ENCODE measurements at places on chromosomes 6 and 20. TPM values are rescaled to one million over a fixed set of nuclear protein-coding genes. Genes with fewer than 3 reads are reported as not detected.

GRCh38 chr6:137087902-137088301 lies 43.1 kb upstream of the IL20RA start:
- DNase-seq = no peak

GRCh38 chr20:61662968-61663331 lies 402.7 kb downstream of the TAF4 start:
- no peak for DNase-seq

- peak; percentile 34 for DNase-seq
Observed at GRCh38 chr20:59574308-59574707, 30.0 kb upstream of the PHACTR3 start.

The METTL24 gene
- not detected for total RNA-seq

- peak; percentile 80 for DNase-seq
Observed at GRCh38 chr6:37354526-37355384, 972 bp downstream of the RNF8 start.

The SIM1 gene
- total RNA-seq = 0.51 TPM

The ZSCAN23 gene
- not detected for total RNA-seq

The MDFI gene
- 27.2 TPM for total RNA-seq

The TP53TG5 gene
- total RNA-seq = not detected

The SLC44A4 gene
- 7.4 TPM for total RNA-seq

The SPO11 gene
- total RNA-seq = not detected

GRCh38 chr6:18380158-18380836 lies 6.9 kb upstream of the RNF144B start:
- DNase-seq = no peak

GRCh38 chr20:35216541-35216940 lies 9.9 kb upstream of the MMP24 start:
- no peak for DNase-seq

- DNase-seq = no peak
Observed at GRCh38 chr6:43092635-43093034, 16.5 kb downstream of the PTK7 start.

DNA sequence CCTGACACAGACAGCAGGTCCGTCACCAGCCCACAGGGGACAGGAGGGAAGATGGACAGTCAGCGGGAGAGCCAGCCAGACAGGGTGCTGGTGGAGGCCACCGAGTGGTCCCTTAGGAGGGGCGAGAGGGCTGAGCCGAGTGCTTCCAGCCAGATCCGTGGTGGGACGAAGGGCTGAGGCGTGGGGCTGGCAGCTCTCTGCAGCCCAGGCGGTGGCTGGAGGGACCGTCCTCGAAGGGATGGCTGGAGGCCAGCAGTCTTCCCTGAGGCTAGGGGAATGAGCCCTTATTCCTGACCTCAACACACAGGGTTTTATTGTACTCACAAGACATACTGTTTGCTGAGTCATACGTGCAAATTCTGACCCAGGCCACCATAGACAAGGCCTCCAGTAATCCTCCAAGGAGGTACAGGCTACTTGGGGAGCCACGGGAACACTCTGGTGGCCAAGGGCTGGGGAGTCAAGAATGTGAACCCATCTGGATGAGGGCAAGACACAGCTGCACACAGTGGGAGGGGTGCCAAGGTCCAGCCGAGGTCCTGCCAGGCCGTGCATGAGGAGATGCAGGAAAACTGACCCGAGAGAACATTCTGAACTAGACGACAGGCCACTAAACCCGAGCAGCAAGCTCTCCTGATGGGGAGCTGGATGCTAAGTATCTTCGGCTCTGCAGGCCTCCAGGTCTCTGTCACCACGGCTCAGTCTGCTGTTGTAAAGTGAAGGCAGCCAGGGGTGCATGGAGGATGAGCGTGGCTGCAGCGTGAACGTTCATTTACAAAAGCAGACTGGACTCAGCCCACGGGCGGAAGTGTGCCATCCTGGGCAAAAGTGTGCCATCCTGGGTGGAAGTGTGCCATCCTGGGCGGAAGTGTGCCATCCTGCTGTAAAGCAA lies 242.5 kb downstream of the TTLL2 start:
- peak; percentile 74 for DNase-seq

The C6orf89 gene
- total RNA-seq = 35.5 TPM

GRCh38 chr20:50686821-50687220 lies 4.5 kb downstream of the RIPOR3 start:
- DNase-seq = no peak

The MMP24 gene
- 0.44 TPM for total RNA-seq

- no peak for DNase-seq
Observed at GRCh38 chr20:56004611-56005388, 519 bp downstream of the CBLN4 start.

GRCh38 chr6:162833776-162834175 lies 106.0 kb downstream of the PACRG start:
- DNase-seq = no peak

The SLC35D3 gene
- total RNA-seq = 0.18 TPM

DNA sequence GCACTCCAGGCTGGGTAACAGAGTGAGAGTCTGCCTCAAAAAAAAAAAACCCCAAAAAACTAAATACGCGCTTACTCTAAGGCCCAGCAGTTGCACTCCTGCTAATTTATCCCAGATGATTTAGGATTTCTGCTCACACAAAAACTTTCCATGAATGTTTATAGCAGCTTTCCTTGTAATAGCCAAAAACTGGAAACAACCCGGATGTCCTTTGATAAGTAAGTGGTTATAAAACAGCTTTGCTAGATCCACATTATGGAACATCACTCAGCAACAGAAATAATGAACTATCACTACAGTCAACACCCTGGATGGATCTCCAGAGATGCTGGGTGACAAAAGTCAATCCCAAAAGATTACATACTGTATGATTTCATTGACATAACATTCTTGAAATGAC lies 220.4 kb upstream of the JARID2 start:
- no peak for DNase-seq
